ENCODE measurements at places on chromosomes 7 and 10.
A peak's percentile ranks its signal among the peaks of the same experiment; 100 is the strongest.

GRCh38 chr10:29358010-29358616 lies 69.2 kb downstream of the LYZL1 start:
- no peak for DNase-seq

GRCh38 chr7:146956321-146956720 lies 839.7 kb downstream of the CNTNAP2 start:
- peak; percentile 53 for DNase-seq

GRCh38 chr7:142804728-142805207 lies 34.0 kb downstream of the PRSS2 start:
- no peak for DNase-seq

GRCh38 chr7:117962366-117962994 lies 89.2 kb upstream of the CTTNBP2 start:
- no peak for DNase-seq

DNA sequence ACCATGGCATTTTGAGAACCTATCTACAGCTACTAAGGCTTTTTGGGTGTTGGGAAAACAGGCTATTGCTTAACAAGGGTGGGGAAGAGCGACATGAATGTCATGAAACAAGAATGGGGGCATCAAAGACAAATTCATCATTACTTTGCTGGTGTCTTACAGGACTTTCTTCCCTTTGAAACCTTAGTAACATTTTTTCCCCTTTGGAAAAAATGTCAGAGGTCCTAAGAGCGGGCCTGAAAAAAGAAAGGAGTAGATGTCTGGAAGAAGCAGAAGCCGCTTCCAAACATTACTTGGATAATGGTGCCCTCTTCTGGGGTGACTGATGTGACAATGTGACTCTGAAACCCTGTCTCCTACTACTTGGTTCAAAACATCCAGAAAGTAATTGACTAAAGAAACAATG lies 3.8 kb upstream of the DDX50 start:
- DNase-seq, result no peak

DNA sequence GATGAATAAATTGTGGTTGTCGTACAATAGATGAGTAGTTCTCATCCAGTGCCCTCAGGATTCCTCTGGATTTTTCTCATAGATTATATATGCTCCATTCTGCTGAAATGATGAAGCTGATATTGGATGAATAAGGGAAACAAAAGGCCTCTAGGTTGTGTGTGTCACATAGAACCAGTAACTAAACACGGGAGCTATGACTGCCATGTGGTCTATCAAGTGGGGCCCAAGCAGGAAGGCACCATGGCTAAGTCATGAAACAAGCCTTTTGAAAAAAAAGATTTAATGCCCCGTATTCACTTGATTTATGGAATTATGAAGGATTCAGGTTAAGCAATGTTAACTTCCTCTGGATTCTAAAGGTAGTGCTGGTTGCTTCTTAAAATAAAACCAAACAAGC lies 225.1 kb downstream of the TCF7L2 start:
- DNase-seq, result no peak

- DNase-seq, result no peak
These were observed 6.7 kb downstream of the KCNH2 start for GRCh38 chr7:150971242-150972022.

- DNase-seq, result no peak
These were observed 10.7 kb upstream of the OGA start for GRCh38 chr10:101828766-101829551.

GRCh38 chr7:44750424-44750823 lies 1.8 kb downstream of the ZMIZ2 start:
- no peak for DNase-seq

DNA sequence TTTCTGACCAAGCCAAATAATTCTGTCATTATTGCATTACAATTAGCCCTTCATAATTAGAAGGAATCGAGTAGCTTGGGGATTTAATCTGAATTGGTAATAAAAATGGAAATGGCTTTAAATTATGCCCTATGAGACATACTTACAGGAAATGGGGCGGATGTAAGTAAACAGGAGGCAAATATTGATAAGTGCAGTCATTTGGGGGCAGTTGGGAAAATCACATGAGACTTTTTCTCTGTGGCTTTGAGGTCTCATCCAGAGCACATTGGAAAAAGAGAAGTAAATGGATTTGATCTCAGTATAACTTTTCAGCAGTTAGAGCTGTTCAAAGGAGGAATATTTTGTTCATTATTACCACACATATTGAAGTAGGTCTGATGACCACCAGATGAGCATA lies 307.8 kb upstream of the POM121L12 start:
- no peak for DNase-seq

GRCh38 chr7:42502022-42502421 lies 265.0 kb upstream of the GLI3 start:
- no peak for DNase-seq

DNA sequence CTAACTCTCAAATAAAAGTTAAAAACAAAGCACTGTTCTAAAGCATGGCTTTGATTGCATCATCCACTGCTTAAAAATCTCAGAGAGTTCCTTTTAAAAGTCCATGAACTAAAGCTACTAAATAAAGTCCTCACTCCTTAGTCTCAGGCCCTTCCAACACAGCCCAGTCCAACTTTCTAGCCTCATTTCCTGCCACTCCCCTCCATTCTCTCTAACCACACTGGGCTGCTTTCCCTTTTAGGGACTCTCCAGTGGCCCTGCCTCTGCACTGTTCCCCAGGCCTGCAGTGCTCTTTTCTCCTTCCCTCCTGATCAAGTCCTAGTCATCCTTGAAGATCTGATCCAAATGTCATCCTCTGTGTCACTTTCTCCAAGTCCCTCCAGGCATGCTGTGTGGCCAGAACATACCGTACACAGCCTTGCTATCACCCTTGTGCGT lies 56.9 kb upstream of the PPP1R3C start:
- DNase-seq, result no peak
